ENCODE measurements at places on chromosomes 6 and 20.

GRCh38 chr6:155036907-155037306, 41.8 kb downstream of the TIAM2 start:
- no peak for DNase-seq

GRCh38 chr6:170030284-170030815, 260.5 kb downstream of the DLL1 start:
- no peak for DNase-seq

DNA sequence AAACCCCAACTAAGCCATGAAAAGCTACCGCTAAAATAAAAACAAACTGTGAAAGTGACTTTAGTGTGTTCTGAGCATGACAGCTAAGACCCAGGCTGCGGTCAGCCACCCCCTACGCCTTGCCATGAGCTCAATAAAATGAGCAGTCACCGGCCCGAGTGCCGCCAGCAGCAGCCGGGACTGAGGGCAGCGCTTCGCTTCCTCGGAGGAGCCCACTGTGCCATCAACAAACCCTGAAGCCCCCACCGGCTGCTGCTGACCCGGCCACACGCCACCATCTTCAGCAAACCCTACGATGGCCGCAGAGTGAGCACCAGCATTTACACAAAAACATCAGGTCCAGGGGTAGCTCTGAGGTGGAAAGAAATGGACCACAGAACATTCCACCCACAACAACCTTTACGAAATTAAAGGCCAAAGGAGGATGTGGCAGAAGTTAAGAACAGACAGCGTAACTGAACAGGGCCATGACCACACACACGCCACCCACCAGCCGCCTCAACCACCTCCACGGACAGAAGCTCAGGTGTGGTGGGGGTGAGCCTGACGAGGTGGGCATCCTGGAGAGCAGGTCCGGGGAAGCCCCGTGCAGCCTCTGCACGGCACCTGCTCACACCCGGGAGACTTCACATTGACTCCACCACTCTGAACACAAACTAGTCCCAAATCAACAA, 67.0 kb downstream of the THBS2 start:
- DNase-seq, result no peak

GRCh38 chr20:10454151-10454750, 19.1 kb downstream of the SLX4IP start:
- no peak for DNase-seq

- no peak for DNase-seq
Measured at GRCh38 chr6:13452346-13453117, 34.9 kb downstream of the GFOD1 start.

- DNase-seq, result no peak
Measured at GRCh38 chr6:14079433-14079832, 38.1 kb upstream of the CD83 start.

GRCh38 chr20:546353-546752, 2.8 kb upstream of the CSNK2A1 start:
- DNase-seq, result no peak

GRCh38 chr6:71977884-71978283, 91.5 kb downstream of the RIMS1 start:
- DNase-seq, result no peak

- DNase-seq, result no peak
Measured at GRCh38 chr6:132832891-132833290, 18.5 kb downstream of the RPS12 start.

GRCh38 chr20:47667086-47667485, 118.2 kb downstream of the SULF2 start:
- DNase-seq, result no peak

DNA sequence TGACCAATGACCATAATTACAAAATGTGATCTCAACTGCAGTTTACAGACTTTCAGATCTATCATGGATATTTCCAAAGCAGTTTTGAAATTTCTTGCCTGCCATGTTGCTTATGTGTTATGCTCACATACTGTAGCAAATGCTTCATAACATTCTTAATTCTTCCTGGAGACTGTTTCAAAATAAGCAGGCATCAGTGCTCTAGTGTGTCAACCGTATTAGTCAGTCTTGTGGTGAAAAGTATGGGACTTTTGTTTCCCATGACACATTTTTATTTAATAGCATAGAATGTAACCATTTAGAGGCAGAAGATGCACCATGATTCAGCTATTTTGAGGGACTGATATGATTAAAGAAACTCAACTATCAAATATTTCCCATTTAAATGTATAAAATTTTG, 1.7 kb downstream of the POPDC3 start:
- DNase-seq, result no peak

- DNase-seq, result no peak
Measured at GRCh38 chr6:11445146-11445545, 92.4 kb upstream of the TMEM170B start.

DNA sequence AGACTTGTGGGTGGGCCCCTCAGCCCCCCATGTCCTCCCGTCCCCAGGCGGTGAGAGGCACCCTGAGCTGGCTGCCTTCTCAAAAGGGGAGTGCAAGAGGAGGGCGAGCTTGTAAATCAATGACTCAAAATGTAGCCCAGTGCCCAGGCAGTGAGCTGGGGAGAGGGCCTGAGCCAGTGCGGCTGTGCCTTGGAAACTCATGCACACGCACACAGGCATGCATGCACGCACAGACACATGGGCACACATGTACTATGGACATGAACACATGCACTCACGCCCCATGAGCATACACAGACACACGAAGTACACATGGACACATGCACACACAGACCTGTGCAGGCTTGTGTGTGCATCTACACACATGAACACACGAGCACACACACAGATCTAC, 133.5 kb downstream of the TAF4 start:
- no peak for DNase-seq

DNA sequence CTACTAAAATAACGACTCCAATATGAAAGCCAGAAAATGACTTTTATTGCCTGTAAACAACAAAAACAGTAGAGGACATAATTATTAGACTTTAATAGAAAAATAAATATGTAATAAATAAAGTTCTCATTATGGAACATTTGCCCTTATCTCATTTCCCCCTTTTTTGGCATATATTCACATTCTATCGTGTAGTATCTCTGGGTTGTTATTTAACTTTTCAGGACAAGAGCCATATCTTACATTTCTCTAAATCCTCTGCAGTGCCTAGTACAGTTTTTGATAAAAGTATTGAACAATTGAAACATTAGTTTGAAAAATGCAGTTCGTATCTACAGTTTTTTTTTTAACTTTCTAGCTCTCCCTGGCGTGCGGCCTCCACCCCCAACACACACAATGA, 442.0 kb upstream of the SOX4 start:
- DNase-seq, result no peak

- no peak for DNase-seq
Measured at GRCh38 chr6:79763301-79763700, 132.2 kb downstream of the SH3BGRL2 start.

GRCh38 chr20:11783102-11783850, 134.4 kb upstream of the BTBD3 start:
- DNase-seq, result no peak
